Stimulated activated CD8-positive, alpha-beta memory T cell treated with anti-CD3 and anti-CD28 coated beads, Interleukin-7, amount 100 ng/mL, for 48 hours (primary cell): ENCODE measurements at places on chromosomes 3 and 15.

DNA sequence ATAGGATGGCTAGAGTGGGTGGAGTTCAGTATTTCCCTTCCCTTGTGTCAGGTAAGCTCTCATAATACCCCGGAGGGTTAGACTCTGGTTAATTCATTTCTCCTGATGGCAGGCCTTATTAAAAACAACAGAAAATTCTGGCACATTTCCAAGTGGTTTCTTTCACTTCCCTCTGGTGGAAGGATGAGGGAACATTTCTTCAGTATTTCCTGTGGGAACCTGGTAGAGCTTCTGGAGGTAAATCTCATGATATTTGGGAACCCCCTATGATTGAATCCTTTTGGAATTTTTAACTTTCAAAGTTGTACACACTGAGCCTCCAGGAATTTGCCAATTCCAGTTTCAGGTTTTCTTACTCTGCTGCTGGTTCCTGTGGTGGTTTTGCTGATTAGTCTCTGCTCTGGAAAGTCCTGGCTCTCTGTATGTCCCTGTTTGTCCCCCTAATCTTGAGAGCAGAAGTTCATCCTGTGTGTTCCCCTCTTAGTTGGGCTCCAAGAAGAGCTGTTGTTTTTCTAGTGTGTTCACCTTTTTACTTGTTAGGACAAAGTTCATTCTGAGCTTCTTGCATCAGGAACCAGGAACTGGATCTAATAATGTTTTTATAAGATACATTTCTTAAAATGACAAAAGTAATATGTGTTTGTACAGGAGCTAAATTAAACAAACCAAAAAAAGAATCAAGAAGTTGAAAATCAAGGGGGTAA lies 12.1 kb downstream of the CHRNA7 start:
- no peak for DNase-seq

DNA sequence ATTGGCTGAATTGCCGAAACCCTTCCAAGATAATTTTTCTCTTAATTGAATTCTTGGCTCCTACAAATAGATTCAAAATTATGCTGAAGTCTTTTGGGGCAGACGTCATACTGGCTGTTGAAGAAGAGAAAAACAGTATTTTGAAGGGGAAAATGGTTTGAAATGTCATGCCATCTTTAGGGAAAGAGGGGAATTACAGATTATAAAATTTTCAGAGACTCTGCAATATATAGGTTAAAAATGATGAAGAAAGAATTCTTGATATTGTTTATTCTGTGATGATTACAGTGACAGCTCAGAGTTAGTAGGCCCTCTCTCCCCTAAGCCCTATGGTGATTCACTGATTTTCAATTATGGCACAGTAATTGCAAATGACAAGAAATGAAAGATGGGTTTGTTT lies 86.1 kb downstream of the CGNL1 start:
- no peak for DNase-seq

GRCh38 chr3:111872979-111873378 lies 13.9 kb downstream of the PHLDB2 start:
- no peak for DNase-seq

- no peak for DNase-seq
Measured at GRCh38 chr3:103083848-103084631, 649.2 kb downstream of the ZPLD1 start.

DNA sequence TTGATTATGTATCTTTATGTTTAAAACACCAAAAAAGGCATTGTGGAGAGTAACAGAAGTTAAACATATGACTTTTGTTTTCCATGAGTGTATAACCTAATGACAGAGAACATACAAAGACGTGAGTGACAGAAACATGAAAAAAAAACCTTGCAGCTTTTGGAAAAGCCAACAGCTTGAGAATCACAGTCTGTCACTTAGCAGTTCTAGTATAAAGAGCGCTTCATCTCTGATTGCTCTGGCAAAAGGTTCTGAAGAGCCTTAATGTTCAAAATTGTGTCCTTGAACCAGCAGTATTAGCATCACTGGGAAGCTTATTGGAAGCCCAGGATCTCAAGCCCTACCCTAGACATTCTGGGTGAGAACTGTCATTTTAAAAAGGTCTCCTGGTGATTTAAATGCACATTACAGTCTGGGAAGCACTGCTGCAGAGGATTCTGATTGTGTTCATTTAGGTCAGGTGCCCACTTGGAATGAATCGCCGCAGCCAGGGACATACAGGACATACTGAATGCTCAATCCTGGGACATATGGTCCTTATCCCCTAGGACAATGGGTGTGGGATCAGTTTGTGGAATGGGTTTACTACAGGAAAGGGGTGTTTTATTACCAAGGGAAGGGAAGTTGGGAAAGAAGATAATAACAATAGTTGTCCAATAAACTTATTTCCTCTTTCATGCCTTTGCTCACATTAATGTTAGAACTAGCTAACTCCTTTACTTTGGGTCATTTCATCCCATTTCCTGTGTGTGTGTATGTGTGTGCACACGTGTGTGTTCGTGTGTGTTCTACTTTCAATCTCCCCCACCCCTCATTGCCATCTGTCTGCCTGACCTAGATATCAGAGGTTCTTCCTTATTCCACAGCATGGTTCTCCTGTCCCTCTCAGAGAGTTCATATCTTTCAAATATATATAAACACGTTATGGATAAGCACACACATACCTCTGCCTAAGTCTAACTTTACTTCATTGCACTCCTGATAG lies 55.0 kb downstream of the LRRC49 start:
- DNase-seq: no peak

GRCh38 chr15:45205192-45205591 lies 17.4 kb upstream of the SHF start:
- peak; percentile 56 for DNase-seq

- no peak for DNase-seq
Measured at GRCh38 chr3:86788371-86788770, 202.6 kb downstream of the VGLL3 start.

DNA sequence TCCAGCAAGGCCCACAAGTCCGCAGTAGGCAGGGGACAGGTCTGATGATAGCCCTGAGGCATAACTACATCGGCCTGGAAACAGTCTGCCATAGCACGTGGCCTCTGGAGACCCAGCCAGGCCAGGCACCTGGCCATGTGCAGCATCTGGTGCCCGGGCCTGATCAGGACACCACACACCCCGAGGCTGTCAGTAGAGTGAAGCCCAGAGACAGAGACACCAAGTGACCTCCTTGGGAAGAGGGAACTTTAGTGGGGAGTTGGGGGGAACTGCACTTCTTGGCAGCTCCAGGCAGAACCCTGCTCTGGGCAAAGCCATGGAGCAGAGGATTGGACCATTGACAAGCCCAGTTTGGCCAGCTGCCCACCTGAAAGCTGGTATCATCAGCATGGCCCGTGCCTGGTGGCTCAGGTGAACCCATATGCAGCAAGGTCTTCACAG lies 1.2 kb downstream of the SHISA5 start:
- DNase-seq: no peak

GRCh38 chr3:152104847-152105415 lies 163.8 kb upstream of the MBNL1 start:
- no peak for DNase-seq

DNA sequence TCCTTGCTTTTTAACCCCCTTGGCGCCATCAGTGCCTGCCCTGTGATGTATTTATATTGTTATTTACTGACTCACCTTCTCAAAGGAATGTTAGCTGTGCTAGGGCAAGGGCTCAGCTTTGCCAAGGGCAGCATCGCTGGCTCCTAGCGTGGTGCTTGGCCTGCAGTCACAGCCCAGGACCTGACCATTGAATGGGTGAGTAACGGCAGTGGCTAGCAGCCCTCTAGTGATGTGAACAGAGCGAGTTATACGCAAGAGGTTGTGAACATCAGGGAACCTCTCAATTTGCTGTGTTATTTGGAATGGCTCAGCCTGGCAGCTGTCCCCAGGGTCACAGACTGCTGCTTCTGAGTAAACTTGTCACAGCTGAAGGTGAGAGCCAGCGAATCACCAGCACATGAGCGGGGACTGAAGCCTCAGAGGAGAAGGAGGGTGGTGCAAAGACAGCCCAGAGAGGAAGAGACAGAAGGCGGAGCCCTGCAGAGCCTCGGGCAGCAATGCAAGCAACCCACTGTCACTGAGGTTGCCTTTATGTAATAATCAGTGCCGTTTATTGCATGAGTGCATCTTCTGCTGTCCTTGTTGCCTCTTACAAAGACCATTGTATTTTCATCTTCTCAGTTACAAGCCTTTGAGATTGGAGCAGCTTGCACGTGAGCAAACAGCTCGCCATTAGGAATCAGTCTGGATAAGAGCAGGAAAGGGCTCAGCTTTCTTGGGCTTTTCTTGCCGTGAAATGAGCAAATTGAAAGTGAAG lies 158.3 kb downstream of the SLCO3A1 start:
- peak; percentile 47 for DNase-seq

GRCh38 chr3:185215873-185216606 lies 37.8 kb downstream of the EHHADH start:
- no peak for DNase-seq

GRCh38 chr15:46413799-46414198 lies 779.0 kb downstream of the SQOR start:
- no peak for DNase-seq

DNA sequence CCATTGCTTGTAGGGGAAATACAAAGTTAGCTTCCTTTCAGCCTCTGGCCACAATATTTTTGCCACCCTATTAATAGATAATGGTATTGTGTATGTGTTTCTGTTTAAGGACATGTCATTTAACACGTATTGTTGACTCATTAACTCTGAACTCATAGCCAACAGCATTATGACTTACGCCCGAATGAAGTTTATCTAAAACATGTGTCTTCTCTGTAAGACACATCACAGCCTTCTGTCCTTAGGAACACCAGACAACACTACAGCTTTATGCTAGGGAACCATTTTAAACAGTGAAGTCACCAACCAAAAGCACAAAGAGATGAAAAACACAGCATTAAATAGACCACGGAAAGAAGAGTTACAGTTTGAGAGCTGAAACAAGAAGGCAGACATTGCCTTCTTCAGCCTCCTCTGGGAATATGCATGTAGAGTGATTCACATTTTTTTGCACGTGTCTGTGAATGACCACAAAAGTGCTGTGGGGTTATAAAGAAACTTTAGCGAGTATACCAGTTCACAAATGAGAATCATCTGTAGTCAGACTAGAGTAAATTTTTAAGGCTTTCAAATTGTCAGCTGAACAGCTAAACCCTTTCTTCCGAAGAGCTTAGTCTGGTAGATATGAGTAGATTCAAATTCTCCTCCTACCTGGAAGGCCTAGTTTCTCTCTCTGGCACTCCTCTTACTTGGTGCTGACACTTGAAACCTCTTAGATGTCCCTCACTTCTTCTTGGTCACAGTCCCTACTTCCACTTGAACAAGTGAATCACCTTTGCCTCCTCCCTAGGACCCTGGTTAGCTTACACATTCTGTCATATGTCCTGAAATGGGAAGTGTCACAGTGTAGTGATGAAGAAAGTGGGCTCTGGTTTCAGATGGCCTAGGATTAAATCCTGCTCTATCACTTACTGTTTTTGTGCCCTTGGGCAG lies 32.2 kb downstream of the MCTP2 start:
- DNase-seq: no peak

DNA sequence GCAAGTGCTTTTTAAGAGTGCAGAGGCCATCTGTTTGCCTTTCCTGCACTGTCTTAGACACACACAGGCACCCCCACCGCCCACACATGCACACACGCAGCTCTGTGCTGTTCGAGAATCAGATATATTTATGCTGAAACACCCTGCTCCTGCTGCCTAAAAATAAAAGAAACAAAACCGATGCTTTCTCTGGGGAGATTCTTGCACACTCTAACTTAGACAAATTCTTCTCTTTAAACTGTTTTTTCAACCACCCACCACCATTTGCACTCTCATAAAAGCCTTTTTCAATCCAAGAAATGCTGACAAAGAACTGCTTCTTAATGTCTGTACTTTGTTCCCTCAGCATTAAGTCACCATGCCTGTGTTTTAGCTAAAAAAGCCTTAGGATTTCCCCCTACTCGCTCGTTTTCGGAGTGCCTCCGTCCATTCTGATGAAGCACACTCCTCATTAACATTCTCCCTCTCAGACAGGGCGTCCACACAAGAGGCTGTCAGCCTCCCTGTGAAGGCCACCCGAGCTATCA lies 26.2 kb downstream of the SLC12A8 start:
- DNase-seq: no peak

DNA sequence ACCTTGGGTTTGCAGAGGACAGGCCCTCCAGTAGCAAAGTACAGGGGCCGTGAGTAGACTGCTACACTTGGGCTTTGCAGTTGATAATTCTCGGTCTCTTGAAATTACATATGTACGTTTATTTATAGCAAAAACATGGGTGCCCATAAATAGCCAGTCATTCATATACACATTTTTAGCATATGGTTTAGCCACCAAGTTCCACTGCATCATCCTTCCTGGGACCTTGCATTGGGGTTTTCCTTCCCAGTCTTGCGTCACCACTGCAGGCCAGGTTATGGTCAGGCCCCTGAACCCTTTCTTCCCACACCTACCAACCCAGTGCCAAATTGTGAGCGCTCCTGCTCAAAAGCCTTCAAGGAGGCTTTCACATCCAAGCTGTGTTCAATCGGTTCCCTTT lies 12.7 kb downstream of the KLHL25 start:
- DNase-seq: no peak

DNA sequence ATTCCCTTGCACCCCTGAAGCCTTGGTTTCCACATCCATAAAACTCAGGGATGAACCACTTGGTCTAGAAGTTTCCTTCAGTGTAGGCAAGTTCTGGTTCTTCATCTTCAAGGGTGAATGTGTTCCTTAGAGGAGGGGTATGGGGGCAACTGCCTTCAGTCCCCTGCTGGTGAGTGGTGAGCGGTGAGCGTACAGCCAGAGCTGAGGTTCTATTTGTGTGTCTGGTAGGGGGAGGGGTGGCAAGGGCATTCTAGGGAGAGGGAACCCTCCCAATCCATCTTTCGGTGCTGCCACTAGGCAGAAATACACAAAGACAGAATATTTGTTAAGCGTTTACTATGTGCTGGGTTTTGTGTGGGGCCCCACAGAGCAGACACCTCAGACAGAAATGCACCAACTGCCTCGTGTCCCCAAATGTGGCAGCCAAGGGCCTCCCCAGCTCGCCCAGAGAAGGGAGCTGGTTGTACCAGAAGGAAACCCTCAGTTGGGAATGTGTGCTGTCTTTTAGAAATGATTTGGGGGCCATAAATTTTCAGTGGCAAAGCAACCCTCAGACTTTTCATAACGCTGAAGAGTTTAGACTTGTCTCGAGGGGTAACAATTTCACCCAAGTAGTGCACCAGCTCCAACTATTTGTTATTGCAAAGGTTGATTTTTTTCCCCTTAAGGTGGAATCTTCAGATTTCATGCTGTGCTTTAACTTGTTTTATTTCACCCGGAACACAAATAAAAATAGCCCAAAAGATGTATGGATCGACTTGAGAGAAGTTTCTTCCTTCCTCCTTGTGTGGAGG lies 137.6 kb downstream of the FBLN2 start:
- no peak for DNase-seq

DNA sequence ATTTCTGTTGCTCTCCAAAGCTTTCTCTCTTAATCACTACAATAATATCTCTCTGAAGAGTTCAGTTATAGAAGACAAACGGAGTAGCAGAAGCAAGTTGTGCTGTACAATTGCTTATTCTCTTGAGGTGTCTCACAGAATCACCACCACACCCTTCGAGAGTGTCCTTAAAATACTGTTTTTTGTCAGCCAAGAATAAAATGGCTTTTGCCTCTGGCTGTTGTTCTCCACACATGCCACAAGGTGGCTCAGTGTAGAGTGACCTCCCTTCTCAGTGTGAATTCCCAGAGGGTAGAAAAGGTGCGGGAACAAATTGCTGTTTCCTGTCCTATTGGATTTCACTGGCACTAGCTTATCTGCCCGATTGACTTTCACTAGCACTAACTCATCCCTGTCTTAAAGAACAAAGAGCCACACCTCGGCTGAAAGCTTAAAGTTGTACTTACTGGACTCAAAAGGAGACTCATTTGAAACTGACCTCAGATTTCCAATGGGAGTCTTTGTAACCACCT lies 134.2 kb upstream of the SATB1 start:
- peak; percentile 28 for DNase-seq

GRCh38 chr3:66439666-66440344 lies 61.0 kb downstream of the LRIG1 start:
- DNase-seq: no peak

GRCh38 chr3:4841776-4842440 lies 137.3 kb upstream of the BHLHE40 start:
- DNase-seq: no peak
